ENCODE measurements at places on chromosomes 16 and 17. TPM values are rescaled to one million over a fixed set of nuclear protein-coding genes. Genes with fewer than 3 reads are reported as not detected.
A peak's percentile ranks its signal among the peaks of the same experiment; 100 is the strongest.

GRCh38 chr16:49833796-49834530 lies 21.9 kb downstream of the ZNF423 start:
- no peaks in the 10 kb centered on the region for H3K4me1 ChIP-seq
- H3K27me3 ChIP-seq: no peaks in the 10 kb centered on the region
- H3K4me3 ChIP-seq: no peak overlapping the region
- no peaks in the 10 kb centered on the region for H3K36me3 ChIP-seq
- no peak for DNase-seq

DNA sequence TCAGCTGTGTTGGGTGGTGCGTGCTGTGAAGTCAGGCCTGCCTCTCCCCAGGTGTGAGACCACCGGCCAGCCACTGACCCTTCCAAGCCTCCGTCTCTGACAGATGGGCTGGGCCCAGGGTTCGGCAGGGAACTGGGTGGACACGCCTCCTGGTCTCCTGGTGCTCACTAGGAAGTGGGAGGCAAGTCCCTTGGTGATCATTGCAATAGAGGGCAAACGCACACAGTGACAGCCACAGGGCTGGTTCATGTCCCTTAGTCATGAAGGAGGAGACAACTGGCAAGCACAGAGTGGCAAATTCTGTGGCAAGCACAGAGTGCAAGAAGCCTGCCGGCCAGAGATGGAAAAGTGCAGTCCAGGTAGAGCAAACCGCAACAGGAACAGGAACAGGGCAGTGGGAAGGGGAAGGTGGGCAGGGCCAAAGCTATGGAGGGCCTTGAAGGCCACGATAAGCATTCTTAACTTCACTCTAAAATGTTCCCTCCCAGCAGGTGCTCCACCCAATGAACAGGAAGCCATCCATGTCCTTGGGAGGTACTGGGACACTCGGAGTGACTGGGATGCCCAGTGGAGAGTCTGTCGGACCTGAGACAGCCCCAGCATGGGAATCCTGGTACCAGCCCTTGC lies 21.9 kb downstream of the USP7 start:
- no peak for DNase-seq
- H3K27ac ChIP-seq: no peak overlapping the region
- no peak overlapping the region for H3K4me3 ChIP-seq
- no peaks in the 10 kb centered on the region for H3K27me3 ChIP-seq
- H3K4me1 ChIP-seq: no peaks in the 10 kb centered on the region

GRCh38 chr16:5449901-5450300 lies 352.3 kb upstream of the EEF2KMT start:
- no peak for DNase-seq
- no peak overlapping the region for H3K4me3 ChIP-seq
- no peaks in the 10 kb centered on the region for H3K4me1 ChIP-seq
- no peak overlapping the region for H3K27ac ChIP-seq
- H3K27me3 ChIP-seq: no peaks in the 10 kb centered on the region
- H3K36me3 ChIP-seq: no peaks in the 10 kb centered on the region

GRCh38 chr17:353213-353837 lies 718 bp upstream of the RPH3AL start:
- no peak overlapping the region for H3K27ac ChIP-seq
- DNase-seq: no peak
- no peaks in the 10 kb centered on the region for H3K27me3 ChIP-seq
- H3K36me3 ChIP-seq: no peaks in the 10 kb centered on the region

Gene OR1F1
- total RNA-seq: not detected

Gene PLA2G10
- total RNA-seq: not detected

Gene KRTAP16-1
- total RNA-seq: not detected

- no peak overlapping the region for H3K4me3 ChIP-seq
- H3K27me3 ChIP-seq: no peaks in the 10 kb centered on the region
- peaks cover 2% of the 10 kb centered on the region for H3K4me1 ChIP-seq
- no peak for DNase-seq
- no peaks in the 10 kb centered on the region for H3K36me3 ChIP-seq
- H3K27ac ChIP-seq: peak overlapping the region; percentile 65
These were observed 4.4 kb upstream of the VAC14 start for GRCh38 chr16:70805380-70805779.

DNA sequence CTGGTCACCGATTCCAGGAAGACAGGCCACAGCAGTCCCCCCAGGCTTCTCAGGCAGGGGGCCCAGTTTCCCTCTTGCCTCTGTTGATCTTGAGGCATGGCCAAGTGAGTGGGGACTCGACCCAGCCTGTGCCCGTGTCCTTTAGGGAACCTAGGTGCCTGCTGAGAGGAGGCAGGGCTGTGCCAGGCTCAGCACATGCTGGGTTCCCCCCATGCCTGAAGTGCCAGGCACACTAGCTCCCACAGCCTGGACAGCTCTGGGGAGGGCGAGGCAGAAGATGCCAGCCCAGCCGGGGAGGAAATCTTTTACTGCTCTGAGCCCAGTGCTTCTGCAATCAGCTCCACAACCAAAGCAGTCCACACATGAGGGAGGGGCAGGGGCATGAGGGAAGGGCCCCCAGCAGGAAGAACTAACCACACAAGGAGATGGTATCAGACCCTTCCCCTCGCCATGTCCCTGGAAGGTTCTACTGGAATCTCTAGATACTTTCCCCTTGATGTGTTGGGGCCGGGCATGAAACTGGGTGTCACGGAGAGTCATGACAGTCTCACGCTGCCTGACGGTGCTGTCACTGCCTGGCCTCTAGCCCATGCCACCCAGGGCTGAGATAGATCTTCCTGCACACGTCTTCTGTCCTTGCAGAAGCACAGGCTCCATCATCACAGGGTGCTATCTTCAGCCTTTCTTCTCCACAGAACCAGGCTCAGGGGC lies 25.5 kb downstream of the MYO18A start:
- H3K27me3 ChIP-seq: no peaks in the 10 kb centered on the region
- H3K4me3 ChIP-seq: no peak overlapping the region
- H3K4me1 ChIP-seq: peaks cover 46% of the 10 kb centered on the region
- DNase-seq: no peak

DNA sequence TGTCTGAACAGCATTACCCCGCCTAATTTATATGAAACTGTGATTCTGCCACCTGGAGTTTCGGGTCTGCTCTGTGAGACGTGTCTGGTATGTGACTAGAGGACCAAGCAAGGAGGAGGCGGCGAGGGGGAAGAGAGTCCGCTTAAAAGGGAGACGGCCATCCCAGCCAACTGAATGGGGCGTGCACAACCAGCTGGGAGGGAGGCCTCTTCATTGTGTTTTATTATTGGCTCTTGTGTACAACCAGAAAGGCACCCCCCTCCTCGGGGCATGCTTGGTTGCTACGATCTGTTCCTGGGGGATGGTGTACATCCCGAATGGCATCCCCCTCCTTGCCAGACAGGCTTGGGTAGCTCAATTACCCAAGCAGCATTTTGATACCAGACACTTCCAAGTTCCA lies 384.5 kb upstream of the SALL1 start:
- no peak for DNase-seq
- peaks cover 4% of the 10 kb centered on the region for H3K4me1 ChIP-seq
- H3K36me3 ChIP-seq: no peaks in the 10 kb centered on the region
- H3K27me3 ChIP-seq: no peaks in the 10 kb centered on the region
- no peak overlapping the region for H3K4me3 ChIP-seq
- H3K27ac ChIP-seq: no peak overlapping the region

Gene TMC7
- total RNA-seq: 0.51 TPM

GRCh38 chr17:27810211-27810901 lies 10.0 kb upstream of the NOS2 start:
- no peak for DNase-seq
- H3K36me3 ChIP-seq: no peaks in the 10 kb centered on the region
- no peaks in the 10 kb centered on the region for H3K4me1 ChIP-seq
- H3K27me3 ChIP-seq: no peaks in the 10 kb centered on the region

Gene KRT9
- not detected for total RNA-seq

- no peak overlapping the region for H3K27ac ChIP-seq
- H3K27me3 ChIP-seq: no peaks in the 10 kb centered on the region
- H3K4me3 ChIP-seq: no peak overlapping the region
- H3K36me3 ChIP-seq: peaks cover 14% of the 10 kb centered on the region
- peaks cover 32% of the 10 kb centered on the region for H3K4me1 ChIP-seq
- DNase-seq: no peak
These were observed 316.9 kb downstream of the SEC14L1 start for GRCh38 chr17:77457572-77458201.

- no peaks in the 10 kb centered on the region for H3K36me3 ChIP-seq
- no peak overlapping the region for H3K27ac ChIP-seq
- no peak for DNase-seq
- H3K4me1 ChIP-seq: no peaks in the 10 kb centered on the region
- H3K27me3 ChIP-seq: peaks cover 30% of the 10 kb centered on the region
These were observed 3.6 kb upstream of the UTS2R start for GRCh38 chr17:82367724-82368524.

GRCh38 chr17:65025297-65025696 lies 31.2 kb downstream of the GNA13 start:
- H3K27ac ChIP-seq: no peak overlapping the region
- H3K4me1 ChIP-seq: peaks cover 11% of the 10 kb centered on the region
- H3K27me3 ChIP-seq: no peaks in the 10 kb centered on the region
- H3K36me3 ChIP-seq: no peaks in the 10 kb centered on the region

GRCh38 chr17:56424005-56424404 lies 169.5 kb upstream of the NOG start:
- H3K4me1 ChIP-seq: no peaks in the 10 kb centered on the region
- H3K4me3 ChIP-seq: no peak overlapping the region
- DNase-seq: no peak
- no peaks in the 10 kb centered on the region for H3K27me3 ChIP-seq

DNA sequence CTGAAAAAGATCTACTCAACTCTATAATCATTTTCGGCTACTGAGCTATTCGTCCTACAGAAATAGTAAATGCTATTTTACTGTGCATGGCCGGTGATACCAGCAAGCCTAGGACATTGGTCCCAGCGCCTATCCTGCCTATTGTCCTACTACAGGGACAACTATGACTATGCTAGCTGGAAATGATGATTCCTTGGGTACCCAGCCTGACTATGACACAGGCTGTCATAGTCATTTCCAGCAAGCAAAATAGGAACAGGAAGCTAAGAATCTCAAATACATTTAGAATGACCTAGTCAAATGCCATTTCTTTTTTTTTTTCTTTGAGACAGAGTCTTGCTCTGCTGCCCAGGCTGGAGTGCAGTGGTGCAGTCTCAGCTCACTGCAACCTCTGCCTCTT lies 33.7 kb upstream of the HSBP1 start:
- H3K27ac ChIP-seq: no peak overlapping the region
- H3K4me3 ChIP-seq: no peak overlapping the region
- no peak for DNase-seq
- H3K36me3 ChIP-seq: no peaks in the 10 kb centered on the region
- no peaks in the 10 kb centered on the region for H3K27me3 ChIP-seq

Gene ACSM2A
- total RNA-seq: not detected

Gene NEUROD2
- not detected for total RNA-seq
